ENCODE measurements at places on chromosomes 3 and 15. TPM values are rescaled to one million over a fixed set of nuclear protein-coding genes. Genes with fewer than 3 reads are reported as not detected.
A peak's percentile ranks its signal among the peaks of the same experiment; 100 is the strongest.

DNA sequence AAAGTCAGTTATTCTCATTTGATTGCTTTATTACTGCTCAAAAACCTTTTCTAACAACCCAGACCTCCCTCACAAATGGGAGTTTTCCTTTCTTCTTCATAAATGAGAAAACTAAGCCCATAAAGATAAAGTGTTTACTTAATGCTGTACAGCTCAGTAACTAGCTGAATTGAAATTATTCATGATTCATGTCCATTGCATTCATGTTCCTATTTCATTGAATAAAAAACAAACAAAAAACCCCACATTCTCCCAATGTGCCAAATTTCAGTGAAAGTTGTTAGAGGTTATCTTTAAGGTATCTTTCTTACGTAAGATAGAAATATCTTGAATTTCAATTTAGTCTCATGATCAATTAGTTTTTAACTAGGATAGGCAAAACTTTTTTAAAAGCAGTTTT, 2.8 kb downstream of the PLSCR2 start:
- DNase-seq, result peak; percentile 23

DNA sequence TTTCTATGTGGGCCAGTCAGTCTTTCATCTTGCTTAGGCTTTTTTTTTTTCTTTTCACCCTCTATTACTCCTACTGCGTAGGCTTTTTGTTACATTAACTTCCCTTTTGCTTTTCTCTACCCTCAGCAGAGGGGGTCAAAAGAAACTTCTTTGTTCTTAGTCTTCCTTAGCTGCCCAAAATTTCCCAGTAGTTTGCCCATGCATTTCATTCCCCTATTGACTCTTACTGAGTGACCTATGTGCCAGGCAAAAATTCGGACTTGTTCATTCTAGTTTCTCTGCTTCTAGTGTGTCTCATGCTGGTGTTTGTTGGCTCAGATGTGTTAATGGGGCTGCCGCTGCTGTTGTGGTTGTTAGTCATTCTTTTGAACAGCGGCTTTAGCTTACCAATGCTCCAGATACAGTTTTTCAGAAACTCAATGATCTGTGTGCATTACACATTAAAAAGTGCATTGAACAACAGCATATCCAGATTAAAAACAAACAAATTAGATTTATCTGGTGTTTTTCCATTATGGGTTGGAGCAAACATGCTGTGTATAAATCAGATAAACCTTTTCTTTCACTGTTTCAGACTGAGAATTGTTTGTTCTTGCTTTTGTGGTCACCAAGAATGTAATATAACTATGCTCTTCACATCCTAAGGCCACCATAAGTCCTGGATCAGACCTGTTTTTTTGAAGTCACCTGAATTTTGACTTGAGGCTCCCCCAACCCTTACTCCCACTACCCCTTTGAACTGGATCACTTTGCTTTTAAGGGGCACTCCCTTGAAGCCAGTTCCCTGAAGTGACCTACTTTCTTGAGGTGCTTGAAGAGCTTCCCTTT, 43.1 kb downstream of the PDE8A start:
- peak; percentile 88 for DNase-seq

DNA sequence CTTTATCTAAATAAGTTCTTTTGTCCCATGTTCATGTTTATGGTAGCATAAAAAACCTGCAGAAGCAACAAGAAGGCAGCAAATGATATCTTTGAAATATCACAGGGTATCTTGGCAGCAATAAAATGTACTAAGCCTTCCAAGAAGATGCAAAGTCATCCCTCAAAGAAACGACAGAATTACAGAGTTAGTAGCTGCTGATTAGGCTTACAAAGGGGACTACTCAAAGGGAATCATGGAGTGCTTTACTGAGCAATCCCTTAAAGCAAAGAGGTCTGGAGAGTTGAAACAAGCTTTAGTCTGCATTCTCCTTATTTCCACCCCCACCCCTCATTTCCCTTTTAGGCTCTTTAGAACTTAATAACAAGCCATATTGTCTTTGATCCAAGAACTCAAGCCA, 935.0 kb downstream of the SQOR start:
- no peak for DNase-seq

DNA sequence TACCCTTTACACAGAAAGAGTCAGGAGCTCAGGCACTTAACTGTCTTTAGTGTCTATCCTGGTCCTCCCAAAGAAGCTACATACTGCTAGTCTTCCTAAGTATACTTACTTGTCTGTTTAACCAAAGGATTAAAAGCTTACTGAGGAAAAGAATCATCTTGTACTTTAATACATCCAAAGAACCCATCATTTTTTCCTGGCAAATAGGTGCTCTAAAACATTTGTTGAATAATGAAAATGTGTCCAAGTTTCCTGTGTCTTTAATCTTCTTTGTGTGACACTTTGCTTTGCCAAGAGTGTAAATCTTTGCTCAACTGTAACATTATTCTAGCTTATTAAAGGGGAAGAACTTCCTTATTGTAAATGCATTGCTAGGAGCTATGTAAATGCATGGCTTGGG, 519.2 kb downstream of the OTOL1 start:
- no peak for DNase-seq

- peak; percentile 92 for DNase-seq
These were observed 302.9 kb downstream of the TLE3 start for GRCh38 chr15:69794645-69795469.

DNA sequence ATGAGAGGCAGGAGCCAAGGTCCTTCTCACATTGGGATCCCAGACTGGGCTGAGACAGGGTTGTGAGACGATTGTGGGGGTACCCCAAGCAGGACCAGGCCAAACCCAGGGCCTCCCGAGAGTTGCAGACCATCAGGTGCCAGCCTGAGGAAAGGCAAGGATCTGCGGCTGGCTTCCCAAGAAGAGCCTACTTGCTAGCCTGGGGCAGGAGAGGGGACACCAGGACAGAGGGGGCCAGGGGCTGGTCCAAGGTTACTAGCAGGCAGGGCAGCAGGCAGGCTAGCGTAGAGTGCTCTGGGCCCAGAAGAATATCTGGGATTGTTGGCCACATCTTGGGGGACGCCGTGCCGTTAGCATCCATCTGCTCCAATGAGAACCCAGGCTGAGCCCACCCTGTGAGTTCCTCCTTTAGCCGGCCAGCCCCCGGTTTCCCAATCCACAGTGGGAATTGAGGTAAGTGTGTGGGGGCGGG, 546 bp downstream of the CISH start:
- no peak for DNase-seq

- peak; percentile 43 for DNase-seq
These were observed 70.0 kb downstream of the ALCAM start for GRCh38 chr3:105436687-105437086.

GRCh38 chr3:101638261-101638745, 38.6 kb downstream of the ZBTB11 start:
- DNase-seq, result peak; percentile 51

- DNase-seq, result no peak
These were observed 75.7 kb downstream of the EFL1 start for GRCh38 chr15:82186719-82187406.

DNA sequence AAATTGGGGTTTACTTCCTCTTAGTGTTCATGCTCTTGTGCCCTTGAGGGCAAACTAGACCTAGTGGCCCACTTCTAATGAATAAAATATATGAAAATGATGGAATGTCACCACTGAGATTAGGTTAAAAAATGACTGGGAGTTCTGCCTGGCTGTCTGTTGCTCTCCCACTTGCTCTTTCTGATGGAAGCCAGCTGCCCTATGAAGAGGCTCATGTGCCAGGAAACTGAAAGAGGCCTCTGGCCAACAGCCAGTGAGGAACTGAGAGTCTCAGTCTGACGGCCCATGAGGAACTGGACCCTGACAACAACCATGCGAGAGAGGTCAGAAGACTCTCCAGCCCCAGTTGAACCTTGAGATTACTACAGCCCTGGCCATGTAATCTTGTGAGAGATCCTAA, 107.1 kb upstream of the FHIT start:
- DNase-seq, result no peak

- no peak for DNase-seq
These were observed 56.9 kb upstream of the HERC1 start for GRCh38 chr15:63890617-63891016.

- DNase-seq, result no peak
These were observed 550.8 kb upstream of the CFAP20DC start for GRCh38 chr3:59600631-59601030.

- DNase-seq, result peak; percentile 69
These were observed 44.4 kb downstream of the PCOLCE2 start for GRCh38 chr3:142844339-142844977.

FRMD4B gene
- 0.72 TPM for total RNA-seq

ANXA2 gene
- total RNA-seq, result 2,826 TPM

CNTN4 gene
- not detected for total RNA-seq

AGBL1 gene
- not detected for total RNA-seq

SLC27A2 gene
- total RNA-seq, result not detected

VWA5B2 gene
- not detected for total RNA-seq

SLC28A2 gene
- total RNA-seq, result not detected

UTS2B gene
- total RNA-seq, result 1.1 TPM

Measured in osteoblast (primary cell).